GM12864 (cell line): ENCODE measurements at places on chromosomes 2 and 18.

DNA sequence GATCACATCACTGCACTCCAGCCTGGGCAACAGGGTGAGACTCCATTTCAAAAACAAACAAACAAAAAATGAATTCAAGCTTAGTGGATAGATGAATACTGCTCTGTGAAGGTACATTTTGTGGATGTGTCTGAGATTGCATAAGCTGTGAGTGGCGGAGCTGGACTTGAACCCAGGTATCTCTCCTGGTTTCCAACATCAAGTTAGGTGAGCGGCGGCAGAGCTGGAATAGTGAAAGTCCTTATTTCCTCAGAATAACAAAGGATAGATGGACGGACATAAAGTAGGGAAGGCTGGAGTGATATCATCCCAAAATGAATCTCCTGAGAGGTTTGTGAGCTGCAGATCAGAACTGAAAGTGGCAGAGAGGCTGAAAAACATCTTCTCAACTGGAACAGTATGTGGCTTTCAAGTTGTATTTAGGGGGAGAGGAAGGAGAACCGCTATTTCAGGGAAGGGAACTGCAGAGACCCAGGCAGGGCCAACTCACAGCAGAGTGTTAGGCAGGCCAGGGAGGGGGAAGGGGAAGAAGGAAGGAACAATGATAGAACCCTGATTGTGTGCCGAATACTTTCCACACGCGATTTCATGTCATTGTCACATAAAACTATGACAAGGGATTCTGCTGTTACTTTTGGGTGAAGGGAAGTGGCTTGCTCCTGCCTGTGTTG lies 106.2 kb downstream of the LPIN1 start:
- no peak for DNase-seq

DNA sequence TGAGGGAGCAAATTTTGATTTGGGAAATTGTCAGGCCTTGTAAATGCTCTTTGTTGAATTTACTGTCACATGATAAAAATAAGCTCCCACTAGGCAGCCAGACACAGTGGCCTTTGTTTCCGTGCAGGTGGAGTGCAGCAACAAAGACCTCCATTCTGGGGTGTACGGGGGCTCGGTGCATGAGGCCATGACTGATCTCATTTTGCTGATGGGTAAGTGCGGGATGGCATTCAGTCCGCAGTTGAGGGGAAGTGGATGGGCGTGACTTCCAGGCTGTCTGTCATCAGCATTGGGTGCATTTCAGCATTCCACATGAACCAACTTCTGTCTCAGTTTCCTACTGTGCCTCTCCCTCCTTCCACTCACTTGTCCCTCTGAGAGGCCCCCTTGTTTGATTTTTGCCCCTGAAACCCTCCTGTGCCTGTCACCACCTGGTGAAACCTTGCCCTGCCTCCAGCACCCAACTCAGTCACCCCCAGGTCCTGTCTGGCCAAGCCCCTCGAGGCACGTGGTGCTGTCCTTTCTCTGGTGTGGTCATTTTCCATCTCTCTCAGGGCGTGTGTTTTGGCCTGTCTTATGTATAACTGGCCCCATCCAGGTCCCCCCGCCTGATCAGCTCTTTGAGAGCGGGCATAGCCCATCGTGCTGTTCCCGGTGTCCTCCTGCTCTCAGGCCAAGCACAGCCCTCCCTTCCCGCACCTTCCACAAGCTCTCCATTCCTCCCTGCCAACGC lies 16.3 kb downstream of the CNDP2 start:
- DNase-seq: no peak

DNA sequence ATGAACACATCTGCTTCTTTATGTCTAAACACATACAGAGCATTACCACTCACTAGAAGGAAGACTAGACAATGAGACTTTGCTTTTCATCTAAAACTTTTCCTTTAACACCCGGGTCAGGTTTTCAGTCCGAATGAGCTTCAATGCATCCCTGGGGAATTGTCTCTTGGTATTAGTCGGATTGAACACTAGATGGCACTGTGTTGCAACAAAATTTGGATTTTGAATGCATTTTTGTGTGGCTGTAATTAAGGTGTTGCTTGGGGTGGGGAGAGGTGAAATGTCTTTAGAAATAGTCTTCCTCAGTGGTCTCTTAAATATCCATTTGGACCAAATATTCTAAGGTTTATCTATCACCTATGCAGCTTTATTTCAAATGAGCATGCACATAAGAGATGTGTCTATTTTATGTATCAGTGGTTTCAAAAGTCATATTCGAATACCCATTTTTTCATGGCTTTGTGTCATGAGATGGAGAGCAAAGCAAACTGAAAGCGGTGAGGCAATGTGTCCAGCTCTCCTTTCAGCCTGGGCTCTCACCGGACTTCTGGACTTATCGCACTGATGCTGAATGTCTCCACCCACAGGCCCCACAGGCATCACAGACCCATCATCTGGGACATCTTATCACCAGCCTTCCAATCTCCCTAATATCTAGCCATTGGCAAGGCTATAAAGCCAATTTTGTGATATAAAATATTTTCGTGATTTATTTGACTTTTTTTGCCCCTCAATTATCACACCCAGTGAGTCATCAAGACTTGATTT lies 510.3 kb downstream of the RNF144A start:
- DNase-seq: no peak

- no peak for DNase-seq
Observed at GRCh38 chr2:107218208-107218607, 332.2 kb upstream of the ST6GAL2 start.

DNA sequence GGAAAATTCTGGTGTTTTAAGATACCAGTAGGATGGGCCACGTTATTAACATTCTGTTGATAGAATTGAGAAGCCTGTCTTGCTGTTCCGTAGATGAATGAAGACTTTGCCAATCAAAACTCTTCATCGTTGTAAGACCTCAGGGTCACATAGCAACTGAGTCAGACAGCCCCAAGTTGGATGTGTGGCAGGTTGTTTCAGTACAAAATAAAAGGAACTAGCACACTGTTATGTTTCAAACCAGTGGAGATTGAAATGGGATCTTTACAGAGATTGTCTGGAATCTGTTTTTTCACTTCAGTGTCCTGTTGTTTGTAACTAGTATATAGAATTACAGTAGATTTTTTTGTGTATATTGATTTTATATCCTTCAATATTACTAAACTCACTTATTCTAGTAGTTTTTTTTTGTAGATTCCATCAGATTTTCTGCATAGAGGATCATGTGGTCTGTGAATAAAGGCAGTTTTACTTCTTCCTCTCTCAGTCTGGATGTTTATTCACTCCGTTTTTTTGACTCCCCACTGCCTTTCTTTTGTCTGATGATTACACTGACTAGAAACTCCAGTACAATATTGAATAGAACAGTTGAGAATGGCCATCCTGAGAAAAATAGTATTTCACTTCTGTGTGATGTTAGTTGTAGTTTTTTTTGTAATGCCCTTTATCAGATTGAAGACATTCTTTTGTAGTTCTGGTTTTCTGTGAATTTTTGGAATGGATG lies 22.7 kb downstream of the EPC2 start:
- DNase-seq: no peak

- no peak for DNase-seq
Observed at GRCh38 chr2:231985823-231986261, 24.3 kb downstream of the DIS3L2 start.

DNA sequence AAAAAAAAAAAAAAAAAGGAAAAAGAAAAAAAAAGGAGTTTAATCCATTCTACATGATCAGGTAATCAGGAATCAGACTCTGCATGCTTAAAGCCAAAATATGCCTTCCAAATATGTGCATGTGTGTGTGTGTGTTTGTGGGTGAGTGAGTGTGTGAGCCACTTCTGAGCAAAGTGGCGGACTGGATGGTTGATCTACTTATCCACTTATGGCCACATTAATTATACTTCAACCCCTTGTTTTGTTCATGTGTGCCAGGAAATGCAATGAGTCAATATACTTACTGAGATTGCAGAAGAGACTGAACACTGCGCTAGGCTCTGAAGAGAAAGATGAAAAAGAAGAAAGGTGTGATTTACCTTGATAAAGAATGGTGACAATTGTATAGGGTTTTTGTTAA lies 586.5 kb upstream of the NXPH2 start:
- no peak for DNase-seq

- DNase-seq: no peak
Observed at GRCh38 chr2:188975497-188976102, 1.4 kb downstream of the COL3A1 start.
